ENCODE measurements at places on chromosomes 5 and 9.

DNA sequence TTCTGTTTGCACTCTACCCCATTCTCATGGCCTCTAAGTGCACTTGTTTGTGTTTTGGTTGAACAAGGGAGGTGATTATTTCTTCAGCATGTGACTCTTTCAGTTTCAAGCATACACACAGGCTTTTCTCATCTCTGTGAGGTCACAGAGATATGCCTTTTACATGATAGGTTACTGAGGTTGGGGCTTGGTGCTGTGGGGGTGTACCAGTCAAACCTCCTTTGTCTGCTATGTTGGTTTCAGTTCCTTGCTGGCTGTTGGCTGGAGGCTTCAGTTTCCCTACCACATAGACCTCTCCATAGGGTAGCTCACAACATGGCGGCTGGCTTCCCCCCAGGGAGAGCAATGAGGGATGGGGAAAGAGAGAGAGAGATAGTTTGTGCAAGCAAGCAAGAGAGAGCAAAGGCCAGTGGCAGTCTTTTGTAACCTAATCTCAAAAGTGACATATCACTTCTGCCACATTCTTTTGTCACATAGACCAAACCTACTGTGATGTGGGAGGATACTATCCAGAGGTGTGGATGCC, 96.7 kb upstream of the SEMA6A start:
- DNase-seq = no peak

DNA sequence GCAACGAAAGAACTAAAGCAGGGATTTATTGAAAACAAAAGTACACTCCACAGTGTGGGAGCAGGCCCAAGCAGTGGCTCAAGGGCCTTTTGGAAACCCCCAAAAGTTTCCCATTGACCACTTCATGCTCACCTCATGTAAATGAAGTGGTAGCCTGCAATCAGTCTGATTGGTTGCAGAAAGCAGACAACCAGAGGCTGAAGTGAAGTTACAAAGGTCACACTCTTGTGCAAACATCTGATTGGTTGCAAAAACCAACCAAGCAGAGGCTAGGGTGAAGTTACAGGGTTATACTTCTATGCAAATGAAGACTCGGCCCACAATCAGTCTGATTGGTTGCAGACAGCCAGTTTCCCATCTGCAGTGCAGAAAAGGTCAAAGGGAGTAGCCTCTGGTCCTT, 258.0 kb downstream of the YTHDC2 start:
- DNase-seq = no peak

DNA sequence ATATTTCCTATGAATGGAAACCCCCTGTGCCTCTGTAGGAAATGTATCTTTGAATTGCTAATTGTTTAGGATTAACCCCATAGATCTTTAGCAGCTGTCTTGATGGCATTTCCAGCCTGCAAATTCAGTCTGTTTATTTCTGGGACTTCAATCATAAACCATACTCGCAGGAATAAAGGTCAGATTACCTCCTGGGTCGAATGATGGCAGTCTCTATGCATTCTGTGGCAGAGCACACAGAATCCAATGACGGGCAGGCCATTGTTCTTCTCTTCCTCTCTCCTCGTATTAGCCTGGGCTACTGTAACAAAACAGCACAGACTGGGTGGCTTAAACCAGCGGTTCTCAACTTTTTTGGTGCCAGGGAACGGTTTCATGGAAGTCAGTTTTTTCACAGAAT, 199.9 kb downstream of the PCSK5 start:
- no peak for DNase-seq

- no peak for DNase-seq
Observed at GRCh38 chr9:113665064-113665463, 201.5 kb downstream of the RGS3 start.

DNA sequence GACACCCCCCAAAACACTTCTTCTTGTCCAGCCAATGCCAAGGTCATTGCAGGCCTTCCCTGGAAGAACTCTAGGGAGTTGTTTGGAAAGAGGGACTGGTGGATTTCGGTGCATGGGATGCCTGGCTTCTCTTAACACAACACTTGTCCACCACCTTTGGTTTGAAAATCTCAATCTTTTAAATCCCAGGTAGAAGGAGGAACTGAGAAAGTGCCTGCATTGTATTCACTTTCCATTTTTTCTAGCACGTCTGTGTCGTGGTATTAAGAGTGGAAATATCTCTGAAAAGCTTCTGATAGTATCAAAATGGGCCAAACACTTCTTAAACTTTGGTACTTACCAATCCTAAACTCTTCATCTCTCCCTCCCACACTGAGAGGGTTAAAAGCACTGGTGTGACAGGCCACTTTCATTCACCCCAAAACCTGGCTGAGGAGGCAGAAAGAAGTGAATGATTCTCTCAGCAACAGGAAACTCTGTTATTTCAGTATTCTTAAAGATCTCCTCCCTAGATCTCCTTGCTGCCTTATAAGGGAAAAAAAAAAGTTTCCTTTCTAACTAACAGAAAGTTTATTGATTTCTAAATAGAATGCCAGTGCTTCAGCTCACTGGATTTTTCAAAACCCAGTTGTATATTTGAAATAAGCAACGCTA, 3.9 kb upstream of the NFIB start:
- DNase-seq = peak; percentile 23

DNA sequence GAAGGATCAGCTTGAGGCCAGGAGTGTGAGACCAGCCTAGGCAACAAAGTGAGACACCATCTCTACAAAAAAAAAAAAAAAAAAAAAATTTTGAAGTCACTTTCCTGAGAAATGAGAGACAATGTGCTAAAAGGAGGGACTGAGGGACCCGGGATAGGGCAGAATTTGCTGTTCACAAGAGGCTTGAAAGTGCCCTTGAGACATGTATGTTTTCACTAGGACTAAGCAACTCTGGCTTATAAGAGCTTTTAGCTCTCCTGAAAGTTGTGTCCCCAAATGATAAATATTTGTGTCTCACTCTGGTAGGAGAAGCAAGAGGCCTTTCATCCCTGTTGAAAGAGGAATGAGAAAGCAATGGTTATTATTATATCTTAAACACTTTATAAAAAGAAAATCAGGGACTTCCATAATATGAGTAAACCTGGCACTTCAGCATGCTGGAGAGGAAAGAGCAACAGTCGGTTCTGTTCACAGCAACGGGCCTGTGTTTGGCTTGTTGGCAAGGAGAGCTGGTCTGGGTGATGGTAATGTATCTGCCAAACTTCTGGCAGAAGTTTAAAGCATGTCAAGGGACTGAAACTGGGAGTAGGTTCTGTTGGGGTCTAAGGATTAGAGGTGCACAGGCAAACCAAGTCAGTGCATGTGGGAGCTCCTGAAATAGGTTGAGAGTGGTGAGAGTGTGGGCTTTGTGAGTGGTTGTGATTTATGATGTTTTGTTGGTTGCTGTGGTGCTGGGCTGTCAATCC, 32.2 kb downstream of the ENTREP1 start:
- DNase-seq = no peak

GRCh38 chr5:98961665-98962344, 33.0 kb upstream of the CHD1 start:
- no peak for DNase-seq

DNA sequence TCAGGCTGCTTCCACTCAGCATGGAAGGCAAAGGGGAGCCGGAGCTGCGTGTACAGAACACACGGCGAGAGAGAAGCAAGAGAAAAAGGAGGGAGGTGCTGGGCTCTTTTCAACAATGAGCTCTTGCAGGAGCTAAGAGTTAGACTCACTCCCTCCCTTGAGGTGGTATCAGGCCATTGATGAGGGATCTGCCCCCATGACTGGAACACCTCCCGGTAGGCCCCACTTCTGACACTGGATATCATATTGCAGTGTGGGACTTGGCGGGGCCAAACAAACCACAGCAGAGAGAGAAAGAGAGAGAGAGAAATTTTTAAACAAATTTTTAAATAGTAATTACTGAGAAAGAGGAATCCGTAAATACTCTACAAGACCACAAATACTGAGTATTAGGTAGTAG, 182.2 kb downstream of the TRIO start:
- no peak for DNase-seq
